ENCODE measurements at places on chromosomes 3 and 15. TPM values are rescaled to one million over a fixed set of nuclear protein-coding genes. Genes with fewer than 3 reads are reported as not detected.

- DNase-seq: no peak
Measured at GRCh38 chr3:102161384-102162006, 273.3 kb upstream of the ZPLD1 start.

- no peak for DNase-seq
Measured at GRCh38 chr3:176293276-176293675, 904.0 kb downstream of the TBL1XR1 start.

- DNase-seq: no peak
Measured at GRCh38 chr3:107850681-107851080, 240.2 kb downstream of the CD47 start.

- DNase-seq: no peak
Measured at GRCh38 chr15:75142499-75142898, 59.2 kb upstream of the C15orf39 start.

DNA sequence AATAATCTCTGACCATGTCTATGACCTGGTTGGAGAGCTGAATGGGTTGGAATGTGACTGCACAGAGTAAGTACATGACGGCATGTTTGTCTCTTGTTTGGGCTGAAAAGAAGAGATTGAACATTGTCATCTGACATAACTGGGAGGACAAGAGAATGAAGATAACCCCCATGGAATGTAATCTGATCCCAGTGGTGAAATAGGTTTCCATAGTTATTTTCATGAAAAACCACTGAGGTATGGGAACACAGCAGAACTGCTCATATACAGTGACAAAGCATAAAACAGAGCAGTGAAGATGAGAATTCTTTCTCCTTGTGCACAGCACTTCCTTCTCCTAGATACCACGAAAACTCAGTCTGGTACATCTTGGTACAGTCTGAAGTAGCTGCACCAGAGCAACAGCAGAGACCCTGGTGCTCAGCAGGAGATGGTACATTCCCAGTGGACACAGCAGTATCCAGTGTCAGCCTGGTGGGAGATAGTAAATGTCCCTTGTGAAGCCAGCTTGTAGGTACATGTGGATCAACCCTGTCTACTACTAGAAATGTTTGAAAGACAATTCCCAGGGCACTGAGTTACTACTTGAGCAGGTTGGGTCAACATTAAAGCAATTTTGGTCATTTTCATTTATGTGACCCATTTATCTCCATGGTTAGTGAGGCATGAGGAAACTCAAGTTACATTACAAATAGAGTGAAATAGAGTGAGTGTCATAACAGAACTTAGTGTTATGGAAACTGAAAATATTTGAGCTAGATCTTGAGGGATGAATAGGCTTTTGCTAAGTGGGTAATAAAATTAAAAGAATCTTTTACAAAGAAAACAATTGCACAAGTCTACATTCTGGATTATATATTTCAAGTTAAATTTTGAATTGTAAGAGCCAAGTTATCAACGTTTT lies 178.3 kb downstream of the SUCNR1 start:
- no peak for DNase-seq

GRCh38 chr3:184532940-184533732 lies 28.4 kb upstream of the EPHB3 start:
- DNase-seq: no peak

DNA sequence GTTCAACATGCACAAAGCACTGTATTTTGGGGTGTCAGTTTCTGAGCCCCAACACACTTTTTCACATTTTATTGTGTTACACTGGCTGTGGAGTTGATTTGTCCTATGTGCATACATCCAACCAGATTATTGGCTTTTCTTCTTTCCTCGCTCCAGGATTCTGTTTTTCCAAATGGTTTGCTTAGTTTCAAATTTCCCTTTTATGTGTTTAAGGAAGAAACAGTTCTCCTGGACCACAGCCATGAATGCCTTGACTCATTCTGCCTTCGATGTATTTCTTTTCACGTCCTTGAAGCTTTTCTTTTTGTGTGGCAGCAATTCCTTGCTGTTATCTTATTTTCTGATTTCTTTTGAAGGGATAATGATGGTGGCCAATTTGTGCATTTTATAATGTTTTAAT lies 53.8 kb downstream of the CACNA2D3 start:
- DNase-seq: no peak

DNA sequence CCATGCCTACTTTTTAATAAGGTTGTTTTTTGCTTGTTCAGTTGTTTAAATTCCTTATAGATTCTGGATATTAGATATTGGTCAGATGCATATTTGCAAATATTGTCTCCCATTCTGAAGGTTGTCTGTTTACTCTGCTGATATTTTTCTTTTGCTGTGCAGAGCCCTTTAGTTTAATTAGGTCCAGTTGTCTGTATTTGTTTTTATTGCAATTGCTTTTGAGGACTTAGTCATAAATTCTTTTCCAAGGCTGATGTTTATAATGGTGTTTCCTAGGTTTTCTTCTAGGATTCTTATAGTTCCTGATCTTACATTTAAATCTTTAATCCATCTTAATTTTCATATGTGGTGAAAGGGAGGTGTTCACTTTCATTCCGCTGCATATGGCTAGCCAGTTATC lies 77.4 kb downstream of the PTPRG start:
- no peak for DNase-seq

DNA sequence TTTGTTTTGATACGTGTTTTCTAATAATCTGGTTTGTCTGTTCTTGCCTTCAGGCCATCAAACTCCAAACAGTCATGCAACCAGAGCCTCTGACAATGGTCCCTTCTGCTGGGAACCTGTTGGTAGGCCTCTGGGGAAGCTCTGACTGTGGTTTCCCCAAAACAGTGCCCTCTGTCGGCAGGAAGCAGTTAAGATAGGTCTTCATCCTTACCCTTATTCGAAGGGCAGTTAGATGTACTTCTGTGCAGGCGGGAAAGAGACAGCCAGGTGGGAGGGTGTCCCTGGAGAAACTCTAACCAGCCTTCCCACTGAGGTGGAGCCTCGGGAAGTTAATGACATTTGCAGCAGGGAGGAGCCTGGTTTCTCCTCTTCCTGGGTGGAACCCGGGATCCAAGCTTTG lies 81.6 kb upstream of the CHMP2B start:
- DNase-seq: no peak

Gene CCR5
- 0.52 TPM for polyA plus RNA-seq

Gene SCAANT1
- polyA plus RNA-seq: 2.7 TPM

Gene BCL2A1
- polyA plus RNA-seq: 0.37 TPM

Gene LDHAL6B
- polyA plus RNA-seq: 0.17 TPM

Gene INSYN1
- 40.7 TPM for polyA plus RNA-seq

Gene UBAP1L
- 10.4 TPM for polyA plus RNA-seq

Gene MCF2L2
- polyA plus RNA-seq: 3.5 TPM

Gene ANKRD63
- polyA plus RNA-seq: not detected

Gene GHRL
- polyA plus RNA-seq: 145 TPM

Measured in left lung (tissue), 14 donors.